Left forelimb (tissue), 1 donor: ENCODE measurements at places on chromosomes 16 and 17.

DNA sequence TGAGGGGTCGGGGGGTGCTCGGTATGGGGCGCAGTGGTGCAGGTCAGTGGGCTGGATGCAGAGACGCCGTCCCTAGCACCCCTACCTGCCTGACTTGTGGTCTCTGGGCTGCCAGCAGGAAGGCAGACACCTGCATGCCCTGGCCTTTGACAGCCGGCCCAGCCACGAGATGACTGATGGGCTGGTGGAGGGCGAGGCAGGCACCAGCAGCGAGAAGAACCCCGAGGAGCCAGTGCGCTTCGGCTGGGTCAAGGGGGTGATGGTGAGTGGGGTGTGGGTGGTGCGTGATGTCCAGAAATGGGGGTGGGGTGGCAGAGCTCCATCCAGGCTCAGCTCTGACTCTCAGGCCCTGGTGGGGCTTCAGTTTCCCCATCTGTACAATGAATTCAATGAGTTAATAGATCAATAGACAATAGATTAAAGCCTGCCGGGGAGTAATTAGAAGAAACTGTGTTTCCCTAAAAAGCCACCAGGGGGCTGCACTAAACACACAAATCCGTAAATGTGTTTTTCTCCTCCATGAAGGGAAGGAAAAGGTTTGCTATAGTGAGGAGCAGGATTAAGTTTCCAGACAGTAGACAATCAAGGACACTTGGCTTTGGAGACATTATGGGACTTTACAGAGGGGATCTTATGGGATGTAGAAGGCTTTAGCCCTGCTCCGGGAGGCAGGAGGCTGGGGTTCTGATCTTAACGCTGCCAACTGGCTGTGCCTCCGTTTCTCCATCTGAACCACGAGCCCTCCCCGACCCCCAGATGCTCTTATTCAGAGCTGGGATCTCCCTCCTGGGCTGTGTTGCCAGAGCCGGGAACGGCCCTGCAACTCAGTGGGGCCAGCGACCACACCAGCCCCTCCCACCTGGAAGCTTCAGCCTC lies 2.2 kb downstream of the SLC12A3 start:
- DNase-seq: no peak

GRCh38 chr17:50861334-50861676 lies 4.8 kb downstream of the TOB1 start:
- DNase-seq: no peak

GRCh38 chr17:41624208-41625101 lies at the start of gene KRT17:
Gene KRT17, minus strand, starts transcription at chr17:41624575. Its CDS starts 66 bp downstream, at chr17:41624509.
- DNase-seq: peak; percentile 60

DNA sequence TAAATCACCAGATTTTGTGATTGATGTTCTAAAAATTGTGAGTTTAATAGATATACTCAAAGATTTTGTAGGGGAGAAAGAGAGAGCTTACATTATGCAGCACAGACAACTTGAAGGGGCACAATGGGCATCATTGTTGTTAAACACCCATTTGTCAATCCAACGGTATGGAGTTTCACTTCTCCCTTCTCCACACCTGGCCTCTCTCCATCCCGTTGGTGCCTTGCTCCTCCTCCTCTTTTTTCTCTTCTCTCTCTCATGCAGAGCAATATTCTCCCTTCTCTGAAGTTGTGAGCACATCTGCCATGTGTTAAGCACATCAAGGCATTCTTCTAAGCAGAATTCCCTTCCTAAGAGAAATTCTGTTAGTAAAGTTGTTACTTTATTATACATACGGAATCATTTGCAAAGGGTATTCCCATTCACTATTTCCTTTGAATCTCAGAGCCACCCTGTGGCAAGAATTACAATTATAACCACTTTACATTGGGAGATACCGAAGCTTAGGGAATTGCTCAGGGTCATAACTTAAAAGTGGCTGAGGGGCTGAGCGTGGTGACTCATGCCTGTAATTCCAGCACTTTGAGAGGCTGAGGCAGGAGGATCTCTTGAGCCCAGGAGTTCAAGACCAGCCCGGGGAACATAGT lies 40.5 kb upstream of the SKAP1 start:
- DNase-seq: no peak

DNA sequence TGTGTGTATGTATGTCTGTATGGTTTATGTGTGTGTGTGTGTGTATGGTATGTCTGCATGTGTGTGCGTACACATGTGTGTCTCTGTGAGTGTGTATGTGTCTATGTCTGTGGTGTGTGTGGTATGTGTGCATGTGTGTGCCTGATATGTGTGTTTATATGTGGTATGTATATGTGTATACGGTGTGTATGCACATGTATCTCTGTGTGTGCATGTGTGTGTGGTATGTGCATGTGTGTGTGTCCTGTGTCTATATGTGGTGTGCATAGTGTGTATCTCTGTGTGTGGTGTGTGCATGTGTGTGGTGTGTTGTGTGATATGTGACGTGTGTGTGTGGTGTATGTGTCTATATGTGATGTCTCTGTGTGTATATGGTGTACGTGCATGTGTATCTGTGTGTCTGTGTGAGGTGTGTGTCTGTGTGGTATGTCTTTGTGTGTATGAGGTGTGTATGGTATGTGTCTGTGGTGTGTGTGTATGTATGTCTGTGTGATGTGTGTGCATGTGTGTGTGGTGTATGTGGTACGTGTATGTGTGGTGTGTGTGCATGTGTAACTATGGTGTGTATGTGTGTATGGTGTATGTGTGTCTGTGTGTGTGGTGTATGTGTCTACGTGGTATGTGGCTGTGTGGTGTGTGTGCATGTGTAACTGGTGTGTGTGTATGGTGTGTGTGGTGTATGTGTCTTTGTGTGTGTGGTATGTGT lies 164.3 kb upstream of the PLCG2 start:
- no peak for DNase-seq

GRCh38 chr17:42180922-42181850 lies at the start of gene KCNH4:
Gene KCNH4, minus strand, starts transcription at chr17:42181142. Its CDS starts 197 bp downstream, at chr17:42180945.
- no peak for DNase-seq

- no peak for DNase-seq
Observed at GRCh38 chr17:17242246-17242645, 5.3 kb upstream of the FLCN start.

DNA sequence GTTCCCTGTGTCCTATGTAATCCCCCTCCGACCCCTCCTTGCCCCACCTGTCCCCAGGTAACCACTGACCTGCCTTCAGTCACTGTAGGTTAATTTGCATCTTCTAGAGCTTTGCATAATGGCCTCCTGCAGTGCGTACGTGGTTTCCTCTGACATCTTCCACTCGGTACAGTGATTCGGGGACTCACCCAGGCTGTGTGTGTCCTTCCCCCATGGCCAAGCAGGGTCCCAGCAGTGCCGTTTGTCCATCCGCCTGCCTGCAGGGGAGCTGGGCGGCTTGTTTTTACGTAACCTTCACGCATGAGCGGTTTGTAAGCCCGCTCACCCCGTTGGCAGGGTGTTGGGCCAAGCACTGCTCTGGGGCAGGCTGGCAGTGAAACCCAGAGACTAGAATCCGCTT lies 7.9 kb downstream of the MAPK8IP3 start:
- DNase-seq: no peak

- no peak for DNase-seq
Observed at GRCh38 chr16:11104168-11105037, 151.6 kb downstream of the SOCS1 start.

- DNase-seq: no peak
Observed at GRCh38 chr17:38733982-38734973, 4.1 kb downstream of the CISD3 start.

GRCh38 chr16:66968847-66969246 lies 7.8 kb downstream of the CES3 start:
- DNase-seq: no peak

DNA sequence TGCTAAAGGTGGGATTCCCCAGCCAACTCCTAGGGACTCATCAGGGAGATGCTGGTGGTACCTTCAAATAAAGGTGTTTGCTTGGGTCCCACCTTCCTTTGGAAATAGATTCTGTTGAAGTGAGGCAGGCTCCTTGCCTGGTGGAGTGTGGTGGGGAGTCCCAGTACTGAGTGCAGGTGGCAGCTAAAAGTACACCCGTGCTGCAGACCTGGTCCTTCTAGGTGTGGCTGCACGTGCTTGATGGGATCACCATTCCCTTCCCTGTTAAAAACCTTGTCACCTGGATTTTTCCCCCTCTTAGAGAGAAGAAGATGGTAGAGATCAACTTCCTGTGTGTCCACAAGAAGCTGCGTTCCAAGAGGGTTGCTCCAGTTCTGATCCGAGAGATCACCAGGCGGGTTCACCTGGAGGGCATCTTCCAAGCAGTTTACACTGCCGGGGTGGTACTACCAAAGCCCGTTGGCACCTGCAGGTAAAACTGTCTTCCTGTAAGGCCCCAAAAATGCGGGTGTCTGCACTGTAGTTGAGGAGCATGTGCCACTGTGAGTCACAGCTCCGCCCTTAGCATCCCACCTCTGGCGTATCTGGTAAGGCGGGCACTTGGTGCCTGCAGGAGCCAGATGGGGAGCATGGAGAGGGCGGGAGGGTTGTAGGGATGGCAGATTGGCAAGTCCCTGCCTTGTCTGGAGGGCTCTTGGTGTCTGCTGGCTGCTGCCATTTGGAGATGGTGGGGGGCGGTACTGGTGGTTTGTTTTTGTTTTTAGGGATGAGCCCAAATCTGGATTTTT lies 34.0 kb downstream of the PLCD3 start:
- no peak for DNase-seq

GRCh38 chr16:19095654-19096053 lies 18.1 kb upstream of the ITPRIPL2 start:
- DNase-seq: no peak

DNA sequence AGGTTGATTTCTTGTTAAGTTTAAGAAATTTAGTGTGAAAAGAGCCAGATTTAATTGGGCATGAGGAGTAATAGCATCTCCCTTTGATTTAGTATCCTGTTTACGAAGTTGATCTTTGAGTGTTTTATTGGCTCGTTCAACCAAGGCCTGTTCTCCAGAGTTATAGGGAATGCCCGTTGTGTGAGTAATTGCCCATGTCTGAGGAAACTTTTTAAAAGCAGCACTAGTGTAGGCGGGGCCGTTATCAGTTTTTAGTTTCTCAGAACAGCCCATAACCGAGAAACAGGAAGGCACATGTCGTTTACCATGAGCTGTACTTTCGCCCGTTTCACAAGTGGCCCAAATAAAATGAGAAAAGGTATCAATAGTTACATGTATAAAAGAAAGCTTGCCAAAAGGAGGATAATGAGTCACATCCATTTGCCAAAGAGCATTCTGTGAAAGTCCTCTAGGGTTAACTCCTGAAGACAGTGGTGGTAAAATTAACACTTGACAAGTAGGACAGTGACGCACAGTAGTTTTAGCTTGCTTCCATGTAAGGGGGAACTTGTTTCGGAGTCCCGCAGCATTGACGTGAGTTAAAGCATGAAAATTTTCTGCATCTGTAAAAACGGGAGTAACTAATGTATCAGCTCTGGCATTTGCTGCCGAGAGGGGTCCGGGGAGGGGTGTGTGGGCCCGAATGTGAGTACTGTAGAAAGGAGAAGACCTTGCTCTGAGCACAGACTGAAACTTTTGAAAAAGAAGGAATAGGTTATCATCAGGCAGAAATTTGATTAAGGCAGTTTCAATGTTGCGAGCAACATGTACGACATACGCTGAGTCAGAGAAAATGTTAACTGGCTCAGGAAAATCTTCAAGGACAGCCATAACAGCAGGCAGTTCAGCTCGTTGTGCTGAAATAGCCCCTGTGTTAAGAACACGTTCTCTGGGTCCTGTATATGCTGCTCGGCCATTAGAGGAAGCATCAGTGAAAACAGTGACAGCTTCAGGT lies 18.5 kb upstream of the KCTD5 start:
- DNase-seq: no peak

GRCh38 chr16:22174642-22175041 lies 12.3 kb downstream of the SDR42E2 start:
- no peak for DNase-seq

GRCh38 chr16:57175896-57176295 lies 9.9 kb downstream of the PSME3IP1 start:
- no peak for DNase-seq

DNA sequence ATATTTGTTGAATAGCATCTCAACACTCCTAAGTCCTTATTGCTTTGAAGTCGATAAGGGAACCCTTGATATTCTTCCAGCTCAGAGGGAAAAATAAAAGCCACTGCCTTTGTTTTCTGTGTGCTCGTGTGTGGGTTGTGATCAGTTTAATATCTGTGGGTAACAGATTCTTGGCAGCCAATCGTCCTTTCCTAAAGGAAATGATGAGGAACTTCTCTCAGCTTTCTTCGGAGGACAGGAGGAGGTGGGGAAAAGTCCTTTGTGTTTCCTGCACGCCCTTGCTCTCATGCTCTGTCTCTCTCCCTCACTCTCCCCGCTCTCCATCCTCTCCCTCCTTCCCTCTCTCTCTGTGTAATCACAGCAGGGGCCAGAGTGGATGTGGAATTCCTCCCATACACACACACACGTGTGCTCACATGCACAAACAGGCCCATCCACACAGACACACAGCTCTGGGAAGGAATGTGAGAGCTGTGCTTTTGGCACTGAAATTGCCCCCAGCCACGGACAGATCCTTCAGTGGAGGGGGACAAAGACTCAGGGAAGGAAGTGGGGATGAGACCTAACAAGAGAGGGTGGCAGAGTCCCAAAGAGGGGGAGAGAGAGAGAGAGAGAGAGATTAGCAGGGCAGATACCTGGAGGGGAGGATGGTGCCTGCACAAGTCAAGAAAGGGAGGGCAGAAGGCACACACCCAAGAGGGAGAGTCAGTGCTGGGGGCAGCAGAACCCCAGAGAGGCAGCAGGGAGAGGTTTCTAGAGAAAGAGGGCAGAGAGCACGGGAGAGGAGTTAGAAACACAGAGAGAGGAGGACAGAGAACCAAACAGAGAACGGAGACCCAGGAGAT lies 83.5 kb upstream of the PLCG2 start:
- no peak for DNase-seq

- no peak for DNase-seq
Observed at GRCh38 chr16:82252582-82252981, 82.6 kb upstream of the MPHOSPH6 start.

DNA sequence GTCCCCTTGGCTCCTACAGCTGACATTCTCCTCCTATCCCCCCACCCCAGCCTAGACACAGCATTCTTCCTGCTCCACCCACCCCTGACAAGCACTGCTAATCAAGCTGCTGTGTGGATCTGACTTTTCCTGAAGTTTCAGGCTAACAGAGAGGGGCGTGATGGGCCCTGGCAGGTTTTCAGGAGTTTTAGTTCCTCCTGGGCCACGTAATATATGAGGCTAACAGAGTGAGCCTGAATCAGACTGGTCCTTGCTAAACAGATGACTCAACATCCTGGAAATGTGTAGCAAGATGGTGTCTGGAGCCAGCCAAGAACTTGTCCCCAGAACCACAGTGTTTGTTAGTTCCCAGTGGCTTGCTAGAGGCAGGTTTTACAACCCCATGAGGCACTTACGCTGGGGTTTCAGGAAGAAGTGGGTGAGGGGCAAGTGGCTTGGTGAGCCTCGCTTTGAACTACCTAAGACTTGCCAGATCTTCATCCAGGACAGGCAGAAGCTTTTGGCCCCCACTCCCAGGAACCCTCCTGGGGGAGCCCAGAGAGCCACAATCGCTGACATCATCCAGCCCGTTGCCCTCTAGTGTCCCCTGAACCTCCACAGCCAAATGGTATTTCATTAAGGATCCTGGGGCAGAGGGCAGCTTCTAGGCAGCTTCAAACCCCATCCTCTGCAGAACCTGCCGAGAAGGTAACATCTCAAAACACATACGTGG lies 15.9 kb downstream of the TMEM92 start:
- peak; percentile 78 for DNase-seq
